Neural progenitor cell (in vitro differentiated cells): ENCODE measurements at places on chromosomes 6 and 20.

GRCh38 chr6:11798096-11798495 is 19.5 kb upstream of the ADTRP start:
- no peak overlapping the region for H3K27ac ChIP-seq
- no peaks in the 10 kb centered on the region for H3K27me3 ChIP-seq
- no peaks in the 10 kb centered on the region for H3K36me3 ChIP-seq
- H3K4me1 ChIP-seq: no peaks in the 10 kb centered on the region
- no peak overlapping the region for H3K4me3 ChIP-seq

DNA sequence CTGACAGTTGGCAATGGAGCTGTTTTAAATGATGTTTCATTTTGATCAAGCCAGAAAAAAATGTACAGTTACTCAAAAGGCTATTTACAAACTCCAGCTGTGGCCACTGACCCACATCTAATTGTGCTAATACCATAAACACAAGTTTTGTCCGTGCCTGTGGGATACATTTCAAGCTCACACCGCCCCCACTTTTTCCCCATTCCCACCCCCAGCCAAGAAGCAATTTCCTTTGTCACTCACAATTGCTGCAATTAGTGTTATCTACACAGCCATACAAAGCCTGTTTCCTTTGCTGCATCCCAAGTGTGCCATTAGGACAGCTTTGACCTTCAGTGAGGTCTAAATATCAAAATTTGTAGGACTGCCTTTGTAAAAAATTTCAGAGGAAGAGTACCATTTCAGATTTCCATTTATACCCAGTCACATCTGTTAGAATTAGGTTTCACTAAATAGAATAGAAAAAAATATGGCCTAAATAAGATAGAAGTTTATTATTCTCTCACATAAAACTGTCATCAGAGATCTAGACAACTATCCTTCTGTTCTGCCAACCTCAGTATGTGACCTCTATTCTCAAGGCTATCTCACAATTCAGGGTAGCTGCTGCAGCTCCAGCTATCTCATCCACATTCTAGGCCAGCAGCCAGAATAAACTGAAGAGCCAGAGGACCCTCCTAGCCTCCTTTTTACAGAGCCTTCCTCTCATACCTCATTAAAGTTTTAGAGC is 202.6 kb downstream of the NFATC2 start:
- no peak overlapping the region for H3K4me3 ChIP-seq
- H3K4me1 ChIP-seq: no peaks in the 10 kb centered on the region
- H3K36me3 ChIP-seq: no peaks in the 10 kb centered on the region
- no peak for DNase-seq
- H3K27ac ChIP-seq: no peak overlapping the region

DNA sequence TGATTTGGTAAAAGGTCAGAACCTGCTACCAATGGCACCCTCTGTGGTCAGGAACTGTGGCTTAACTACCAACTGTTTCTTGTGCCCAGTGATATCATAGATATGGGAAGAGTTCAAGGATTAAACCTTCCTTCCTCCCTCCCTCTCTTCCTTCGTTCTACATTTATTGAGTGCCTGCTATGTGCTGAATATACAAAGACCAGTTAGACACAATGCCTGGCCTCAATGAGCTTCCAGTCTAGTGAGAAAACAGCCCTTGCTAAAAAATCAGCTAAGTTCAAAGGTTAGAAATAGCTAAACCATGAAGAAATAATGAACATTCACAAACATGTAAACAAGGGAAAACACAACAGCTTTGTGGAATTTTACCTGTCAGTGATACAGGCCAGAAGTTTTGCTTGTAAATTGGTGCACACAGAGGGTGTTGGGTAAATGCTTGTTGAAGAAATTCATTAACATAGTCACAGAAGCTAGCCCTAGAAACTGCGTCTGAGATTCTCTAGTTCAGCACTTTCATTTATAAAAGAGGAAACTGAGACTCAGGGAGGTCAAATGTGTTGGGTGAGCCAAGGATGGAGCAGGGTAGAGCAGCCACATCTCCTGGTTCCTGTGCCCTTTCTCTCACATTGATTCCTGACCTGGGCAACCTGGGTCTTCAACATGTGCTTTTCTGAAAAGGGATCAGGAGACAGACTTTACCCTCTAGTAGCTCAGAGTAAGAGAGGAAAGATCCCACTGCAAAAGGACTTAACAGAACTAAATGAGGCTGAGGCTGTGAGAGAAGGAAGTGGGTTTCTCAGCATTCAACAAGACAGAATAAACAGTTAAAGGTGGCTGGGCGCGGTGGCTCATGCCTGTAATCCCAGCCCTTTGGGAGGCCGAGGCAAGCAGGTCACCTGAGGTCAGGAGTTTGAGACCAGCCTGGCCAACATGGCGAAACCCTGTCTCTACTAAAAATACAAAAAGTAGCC is 14.4 kb upstream of the FOXO3 start:
- no peak for DNase-seq
- no peaks in the 10 kb centered on the region for H3K27me3 ChIP-seq
- H3K4me3 ChIP-seq: no peak overlapping the region
- H3K27ac ChIP-seq: no peak overlapping the region
- H3K4me1 ChIP-seq: no peaks in the 10 kb centered on the region
- no peaks in the 10 kb centered on the region for H3K36me3 ChIP-seq

DNA sequence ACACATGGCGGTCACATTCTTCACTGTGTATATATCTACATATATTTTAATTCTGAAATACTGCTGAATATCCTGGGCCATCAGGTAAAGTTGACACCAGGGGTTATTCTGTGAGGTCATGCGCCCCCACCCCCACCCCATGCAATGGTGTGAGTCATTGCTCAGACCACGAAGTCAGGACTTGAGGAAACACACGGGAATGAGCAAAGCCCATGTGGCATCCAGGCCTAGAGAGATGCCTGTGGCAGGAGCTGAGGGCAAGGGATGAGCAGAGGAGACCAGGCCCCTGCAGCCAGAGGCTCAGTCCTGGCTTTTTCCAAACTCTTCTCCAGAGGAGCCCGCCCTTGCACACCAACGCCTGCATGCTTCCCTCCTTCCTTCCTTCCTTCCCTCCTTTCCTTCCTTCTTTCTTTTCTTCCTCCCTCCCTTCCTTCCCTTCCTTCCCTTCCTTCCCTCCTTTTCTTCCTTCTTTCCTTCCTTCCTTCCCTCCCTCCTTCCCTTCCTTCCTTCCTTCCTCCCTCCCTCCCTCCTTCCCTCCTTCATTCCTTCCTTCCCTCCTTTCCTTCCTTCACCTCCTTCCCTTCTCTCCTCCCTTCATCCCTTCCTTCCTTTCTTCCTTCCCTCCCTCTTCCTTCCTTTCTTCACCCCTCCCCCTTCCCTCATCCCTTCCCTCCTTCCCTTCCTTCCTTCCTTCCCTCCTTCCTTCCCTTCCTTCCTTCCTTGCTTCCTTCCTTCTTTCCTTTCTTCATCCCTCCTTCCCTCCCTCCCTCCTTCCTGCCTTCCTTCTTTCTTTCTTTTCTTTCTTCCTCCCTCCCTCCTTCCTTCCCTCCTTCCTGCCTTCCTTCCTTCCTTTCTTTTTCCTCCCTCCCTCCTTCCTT is 72.0 kb upstream of the INSM1 start:
- H3K36me3 ChIP-seq: no peaks in the 10 kb centered on the region
- H3K4me3 ChIP-seq: no peak overlapping the region
- no peaks in the 10 kb centered on the region for H3K27me3 ChIP-seq
- DNase-seq: no peak
- H3K27ac ChIP-seq: no peak overlapping the region
- H3K4me1 ChIP-seq: no peaks in the 10 kb centered on the region

- H3K4me1 ChIP-seq: peaks cover 9% of the 10 kb centered on the region
- H3K27me3 ChIP-seq: no peaks in the 10 kb centered on the region
- peak; percentile 48 for DNase-seq
- no peak overlapping the region for H3K27ac ChIP-seq
- peak overlapping the region; percentile 99 for H3K4me3 ChIP-seq
- H3K36me3 ChIP-seq: no peaks in the 10 kb centered on the region
Observed at GRCh38 chr6:42978487-42978838, 518 bp downstream of the PEX6 start.

DNA sequence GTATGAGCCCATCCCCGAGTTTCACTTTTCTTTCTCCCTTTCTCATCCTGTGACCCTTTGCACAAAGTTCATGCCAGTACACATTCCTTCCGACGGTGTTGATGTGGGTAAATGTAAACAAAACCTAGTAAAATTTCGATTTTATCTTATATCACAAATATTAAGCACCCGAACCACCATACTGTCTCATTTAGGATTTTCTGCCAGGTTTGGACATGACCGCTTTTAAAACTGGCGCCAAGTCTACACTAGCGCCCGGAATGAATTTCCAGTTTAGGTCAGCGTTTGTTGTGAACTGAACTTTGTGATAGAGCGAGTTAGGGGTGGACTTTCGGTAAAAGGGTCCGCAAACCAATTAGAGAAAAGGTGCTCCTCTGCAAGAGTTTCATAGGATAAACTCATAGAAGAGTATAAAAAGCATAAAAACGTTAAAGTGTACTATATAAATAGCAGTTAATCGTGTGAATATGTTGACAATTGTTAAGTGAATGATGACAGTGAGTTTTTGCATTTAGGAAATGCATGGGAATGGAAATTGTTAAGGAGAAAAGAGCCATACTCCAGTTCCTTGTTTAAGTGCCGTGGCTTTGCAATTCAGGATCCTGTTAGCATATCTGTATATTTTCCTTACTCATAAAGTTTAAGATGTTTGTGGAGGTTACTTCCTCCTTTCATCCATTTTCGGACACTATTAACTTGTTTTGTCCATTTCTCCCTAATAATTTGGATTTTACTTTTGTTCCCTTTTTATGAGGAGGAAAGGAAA is 937 bp downstream of the AKAP7 start:
- no peak overlapping the region for H3K27ac ChIP-seq
- H3K27me3 ChIP-seq: peaks cover 20% of the 10 kb centered on the region
- DNase-seq: no peak
- H3K4me3 ChIP-seq: peak overlapping the region; percentile 58
- peaks cover 7% of the 10 kb centered on the region for H3K4me1 ChIP-seq
- no peaks in the 10 kb centered on the region for H3K36me3 ChIP-seq

- H3K36me3 ChIP-seq: no peaks in the 10 kb centered on the region
- DNase-seq: no peak
- no peaks in the 10 kb centered on the region for H3K27me3 ChIP-seq
- H3K4me1 ChIP-seq: no peaks in the 10 kb centered on the region
- no peak overlapping the region for H3K27ac ChIP-seq
- no peak overlapping the region for H3K4me3 ChIP-seq
Observed at GRCh38 chr6:122323361-122323760, 76.1 kb upstream of the HSF2 start.

DNA sequence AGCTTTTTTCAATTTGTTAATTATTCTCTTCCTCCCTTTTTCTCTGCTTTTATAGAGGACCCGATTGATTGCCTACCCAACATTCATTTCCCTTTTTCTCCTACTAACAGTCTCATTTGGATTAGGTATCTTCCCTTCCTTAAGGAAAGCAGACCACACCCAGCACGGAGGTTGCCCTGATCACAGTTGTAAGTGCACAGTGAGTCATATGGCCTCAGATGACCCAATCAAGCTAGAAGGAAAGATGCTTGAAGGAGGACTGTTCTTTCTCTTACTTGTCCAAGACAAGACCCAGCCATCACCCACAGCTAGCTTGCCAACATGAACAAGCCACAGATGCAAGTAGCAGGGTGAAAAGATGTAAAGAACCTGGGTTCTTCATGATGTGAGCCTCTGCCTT is 518.6 kb downstream of the PKHD1 start:
- H3K4me3 ChIP-seq: no peak overlapping the region
- H3K27me3 ChIP-seq: no peaks in the 10 kb centered on the region
- DNase-seq: no peak
- H3K36me3 ChIP-seq: no peaks in the 10 kb centered on the region
- H3K4me1 ChIP-seq: peaks cover 10% of the 10 kb centered on the region
- H3K27ac ChIP-seq: no peak overlapping the region

DNA sequence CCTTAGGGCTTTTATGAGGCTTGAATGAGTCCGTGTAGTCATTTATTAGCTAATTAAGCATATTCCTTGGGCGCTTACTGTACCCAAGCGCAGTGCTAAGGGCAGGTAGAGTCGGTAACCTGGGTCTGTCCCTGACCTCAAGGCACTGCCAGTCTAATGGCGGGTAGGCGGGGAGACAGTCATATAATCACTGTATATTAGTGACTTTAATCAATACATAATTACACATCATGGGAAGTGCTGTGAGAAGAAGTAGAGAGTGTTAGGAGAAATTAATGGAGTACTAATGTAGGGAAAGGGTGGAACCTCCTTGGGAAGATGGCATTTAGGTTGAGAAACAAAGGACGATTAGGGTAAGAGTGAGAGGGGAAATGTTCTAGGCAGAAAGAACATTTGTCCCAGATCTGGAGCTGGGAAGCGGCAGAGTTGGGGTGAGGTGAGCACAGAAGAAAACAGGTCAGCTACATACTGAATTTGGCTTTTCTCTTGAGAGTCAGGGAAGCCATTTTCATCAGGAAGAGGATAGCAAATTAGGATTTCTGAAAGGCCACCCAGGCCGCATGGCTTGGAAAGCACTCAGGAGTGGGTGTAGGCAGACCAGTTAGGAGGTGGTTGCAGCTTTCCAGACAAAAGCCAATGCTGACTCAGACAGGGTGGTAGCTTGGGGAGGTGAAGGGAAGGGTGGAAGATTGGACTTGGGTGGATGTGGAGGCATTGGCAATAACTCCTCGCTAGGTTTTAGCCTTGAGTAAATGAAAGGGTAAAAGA is 954 bp upstream of the BLCAP start:
- no peak overlapping the region for H3K27ac ChIP-seq
- DNase-seq: no peak
- peaks cover 17% of the 10 kb centered on the region for H3K4me1 ChIP-seq
- no peaks in the 10 kb centered on the region for H3K27me3 ChIP-seq

DNA sequence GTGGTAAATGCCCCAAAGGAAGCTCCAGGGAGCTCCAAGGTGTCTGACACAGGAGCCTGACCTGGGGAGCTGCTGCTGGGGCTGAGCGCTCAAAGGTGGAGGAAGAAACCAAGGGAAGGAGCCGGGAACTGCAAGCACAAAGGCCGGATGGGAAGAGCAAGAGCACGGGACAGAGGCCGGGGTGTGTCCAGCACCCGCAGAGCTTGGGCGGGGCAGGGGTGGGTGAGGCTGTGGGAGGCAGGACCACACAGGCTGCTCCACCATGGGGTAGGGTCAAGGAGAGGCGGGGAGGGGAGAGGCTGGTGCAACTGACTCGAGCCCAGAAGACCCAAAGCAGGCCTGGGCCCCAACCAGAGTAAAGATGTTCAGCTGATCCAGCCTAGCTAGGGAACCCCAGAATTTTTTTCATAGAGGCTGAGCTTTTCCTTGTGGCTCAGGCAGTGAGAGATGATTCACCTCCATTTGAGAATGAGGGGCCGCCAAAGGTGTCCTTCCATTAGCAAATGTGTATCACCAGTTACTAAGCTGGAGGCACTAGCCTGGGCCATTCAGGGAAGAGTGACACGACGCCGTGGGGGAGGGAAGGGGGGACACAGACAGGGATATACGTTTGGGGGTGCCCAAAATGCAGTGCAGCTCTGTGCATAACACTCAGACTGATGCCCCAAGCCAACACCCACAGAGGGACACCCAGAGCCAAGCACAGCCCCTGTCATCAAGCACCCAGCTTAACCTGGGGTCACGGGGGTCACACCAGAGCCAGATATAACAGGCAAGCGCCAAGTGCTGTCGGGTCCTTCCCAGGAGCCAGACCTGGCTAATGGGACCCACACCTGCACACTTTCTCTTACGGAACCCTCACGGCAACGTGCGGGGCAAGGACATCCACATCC is 21.3 kb upstream of the TLDC2 start:
- no peaks in the 10 kb centered on the region for H3K4me1 ChIP-seq
- H3K27ac ChIP-seq: no peak overlapping the region
- H3K36me3 ChIP-seq: no peaks in the 10 kb centered on the region
- no peak for DNase-seq
- H3K27me3 ChIP-seq: no peaks in the 10 kb centered on the region
- H3K4me3 ChIP-seq: no peak overlapping the region
